ENCODE measurements at places on chromosomes 7 and 10.

- DNase-seq = no peak
Measured at GRCh38 chr7:41955451-41955850, 252.6 kb upstream of the INHBA start.

- DNase-seq = no peak
Measured at GRCh38 chr10:51892965-51893658, 193.7 kb upstream of the CSTF2T start.

DNA sequence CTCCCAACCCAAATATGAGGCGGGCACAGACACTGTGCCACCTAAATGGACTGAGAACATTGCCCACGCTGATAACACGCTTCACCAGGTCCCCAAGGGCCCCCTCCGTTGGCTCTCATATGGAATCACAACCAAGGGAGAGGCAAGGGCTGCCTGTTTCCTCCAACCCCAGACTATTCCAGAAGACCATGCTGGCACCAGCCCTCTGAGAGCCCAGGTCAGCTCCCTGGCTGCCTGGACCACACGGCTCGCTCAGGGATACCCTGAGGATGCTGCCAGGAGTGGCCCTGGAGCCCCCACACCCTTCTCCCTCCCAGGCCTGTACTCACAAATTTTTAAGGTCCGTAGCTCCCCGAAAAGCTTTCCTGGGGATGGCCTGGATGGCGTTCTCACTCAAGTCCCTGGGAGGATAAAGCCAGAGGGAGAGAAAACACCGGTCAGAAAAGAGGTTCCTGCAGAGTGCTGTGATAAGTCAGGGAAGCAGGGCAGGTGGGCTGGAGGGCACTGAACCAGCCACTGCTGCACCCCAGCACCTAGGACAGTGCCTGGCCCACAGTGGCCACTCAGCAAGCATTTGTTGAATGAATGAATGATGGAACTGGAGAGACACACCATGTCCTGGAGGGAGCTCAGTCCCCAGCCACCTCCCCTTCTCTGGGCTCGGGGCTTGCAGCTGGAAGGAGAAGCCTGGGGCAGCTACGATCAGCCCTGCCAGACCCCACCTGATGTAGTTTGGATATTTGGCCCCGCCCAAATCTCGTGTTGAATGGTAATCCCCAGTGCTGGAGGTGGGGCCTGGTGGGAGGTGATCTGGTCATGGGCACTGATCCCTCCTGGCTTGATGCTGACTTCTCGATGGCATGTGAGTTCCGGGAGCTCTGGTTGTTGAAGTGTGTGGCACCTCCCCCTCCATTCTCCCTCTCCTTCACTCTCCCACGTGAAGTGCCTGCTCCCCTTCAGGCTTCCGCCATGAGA is 119.8 kb downstream of the SLIT1 start:
- no peak for DNase-seq

GRCh38 chr10:17181751-17182150 is 19.7 kb downstream of the TRDMT1 start:
- no peak for DNase-seq

DNA sequence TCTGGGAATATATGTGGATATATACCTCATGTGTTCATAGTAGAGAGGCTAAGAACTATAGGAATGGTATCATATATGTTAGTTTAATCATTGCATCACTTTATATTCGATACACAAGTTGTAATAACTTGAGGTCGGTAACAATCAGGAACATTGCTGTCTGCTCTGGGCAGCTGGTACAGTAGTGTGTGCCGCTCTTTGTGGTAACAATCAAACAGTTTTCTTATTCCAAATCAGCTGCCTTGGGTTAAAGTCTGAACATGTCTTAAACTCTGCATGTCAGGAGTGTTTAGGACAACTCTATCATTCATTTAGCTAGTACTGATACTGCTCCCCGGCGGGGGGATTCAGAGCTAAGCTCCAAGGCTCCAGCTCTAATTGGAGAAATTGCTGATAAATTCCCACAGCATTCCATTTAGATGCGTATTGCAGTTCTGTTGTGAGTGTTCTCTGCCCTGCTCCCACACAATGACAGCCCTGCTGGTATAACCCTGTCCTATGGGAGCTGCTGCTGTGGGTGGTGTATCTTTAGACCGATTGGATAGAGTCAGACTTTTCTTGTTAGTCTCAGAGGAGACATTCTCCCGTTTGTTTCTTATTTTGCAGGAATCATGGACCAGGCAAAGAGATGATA is 707.5 kb upstream of the FZD8 start:
- DNase-seq = no peak

- DNase-seq = no peak
Measured at GRCh38 chr7:72325561-72325960, 86.6 kb downstream of the CALN1 start.

- no peak for DNase-seq
Measured at GRCh38 chr7:152046531-152046930, 21.1 kb downstream of the GALNT11 start.

DNA sequence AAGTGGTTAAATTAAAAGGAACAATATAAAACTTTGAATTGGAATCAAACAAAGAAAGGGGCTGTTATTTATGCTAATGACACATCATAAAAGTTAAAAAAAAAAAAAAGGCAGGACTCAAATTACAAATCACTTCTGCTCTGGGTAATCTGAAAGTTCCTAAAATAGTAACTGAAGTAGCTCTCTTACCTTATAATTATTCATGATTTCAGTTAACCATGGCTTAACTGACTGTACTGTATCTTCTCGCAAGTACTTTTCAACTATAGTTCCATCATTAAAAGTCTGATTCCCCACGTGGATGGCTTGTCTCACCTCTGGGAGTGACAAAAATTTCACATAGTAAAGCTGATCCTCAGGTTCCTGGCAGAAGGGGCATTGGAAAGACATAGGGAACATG is 82.5 kb downstream of the CPVL start:
- DNase-seq = no peak

- no peak for DNase-seq
Measured at GRCh38 chr7:40516376-40516775, 381.6 kb downstream of the SUGCT start.

- no peak for DNase-seq
Measured at GRCh38 chr7:158963771-158964241, 107.4 kb downstream of the DYNC2I1 start.

- no peak for DNase-seq
Measured at GRCh38 chr7:137404660-137405317, 61.3 kb upstream of the PTN start.

- no peak for DNase-seq
Measured at GRCh38 chr10:113425541-113425951, 127.3 kb upstream of the HABP2 start.

GRCh38 chr10:114894911-114895310 is 43.1 kb upstream of the TRUB1 start:
- DNase-seq = no peak

- no peak for DNase-seq
Measured at GRCh38 chr10:51272555-51272954, 198.3 kb downstream of the PRKG1 start.

DNA sequence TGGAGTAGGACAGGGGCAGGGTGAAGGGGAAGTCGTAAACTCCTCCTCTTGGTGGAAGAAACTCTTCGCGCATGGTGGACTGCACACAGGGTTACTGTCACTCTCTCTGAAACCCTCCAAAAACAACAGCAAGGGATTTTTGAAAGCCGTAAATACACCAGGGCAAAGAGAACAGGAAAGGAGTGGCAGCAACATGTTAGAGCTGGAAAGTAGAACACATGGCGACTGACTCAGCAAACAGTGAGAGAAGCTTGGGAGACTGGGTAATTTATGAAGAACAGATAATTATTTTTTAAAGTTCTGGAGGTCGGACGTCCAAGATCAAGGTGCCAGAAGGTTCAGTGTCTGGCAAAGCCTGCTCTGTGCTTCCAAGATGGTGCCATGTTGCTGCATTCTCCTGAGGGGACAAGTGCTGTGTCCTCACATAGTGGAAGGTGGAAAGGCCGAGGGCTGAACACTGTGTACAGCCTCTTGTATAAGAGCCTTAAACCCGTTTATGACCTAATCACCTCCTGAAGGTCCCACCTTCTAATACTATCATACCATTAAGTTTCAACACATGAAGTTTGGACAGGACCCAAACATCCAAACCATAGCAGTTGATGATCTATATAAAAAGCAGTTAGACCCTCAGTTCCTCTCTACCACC is 22.5 kb upstream of the C10orf53 start:
- no peak for DNase-seq

GRCh38 chr7:129644634-129645230 is 33.2 kb downstream of the NRF1 start:
- no peak for DNase-seq

GRCh38 chr10:52491246-52491995 is 177.3 kb downstream of the DKK1 start:
- DNase-seq = no peak

GRCh38 chr10:129033790-129034272 is 433.2 kb upstream of the MGMT start:
- DNase-seq = no peak

DNA sequence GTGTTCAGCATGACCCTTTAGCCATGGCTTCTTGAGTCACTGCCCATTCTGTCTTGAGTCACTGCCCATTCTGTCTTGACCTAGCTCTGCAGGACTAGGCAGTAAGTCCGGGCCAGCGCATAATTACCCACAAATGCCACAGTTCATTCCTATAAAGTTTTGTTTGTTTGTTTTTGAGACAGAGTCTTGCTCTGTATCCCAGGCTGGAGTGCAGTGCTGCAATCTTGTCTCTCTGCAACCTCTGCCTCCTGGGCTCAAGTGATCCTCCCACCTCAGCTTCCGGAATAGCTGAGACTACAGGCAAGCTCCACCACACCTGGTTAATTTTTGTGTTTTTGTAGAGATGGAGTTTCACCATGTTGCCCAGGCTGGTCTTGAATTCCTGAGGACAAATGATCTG is 32.7 kb upstream of the TARP start:
- DNase-seq = no peak

- no peak for DNase-seq
Measured at GRCh38 chr7:105245398-105246114, 143.2 kb downstream of the SRPK2 start.

DNA sequence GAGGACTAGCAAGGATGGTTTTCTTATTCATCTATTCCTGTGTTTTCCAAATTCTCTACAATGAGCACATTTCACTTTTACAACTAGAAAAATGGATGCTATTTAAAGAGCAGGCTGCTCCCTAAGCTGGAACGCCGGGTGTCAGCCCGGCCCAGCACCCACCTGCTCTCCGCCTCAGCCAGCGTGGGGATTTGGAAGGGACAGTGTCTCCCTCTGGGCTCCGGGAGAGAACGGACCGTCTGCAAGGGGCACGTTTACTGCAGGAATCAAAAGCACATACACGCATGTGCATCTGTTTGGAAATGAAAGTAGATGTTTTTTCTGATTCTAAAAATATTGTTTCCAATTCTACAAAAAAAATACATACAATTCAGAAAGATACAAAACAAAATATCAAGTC is 2.3 kb upstream of the JAKMIP3 start:
- no peak for DNase-seq

- no peak for DNase-seq
Measured at GRCh38 chr7:1539181-1539881, 8.8 kb downstream of the MAFK start.

DNA sequence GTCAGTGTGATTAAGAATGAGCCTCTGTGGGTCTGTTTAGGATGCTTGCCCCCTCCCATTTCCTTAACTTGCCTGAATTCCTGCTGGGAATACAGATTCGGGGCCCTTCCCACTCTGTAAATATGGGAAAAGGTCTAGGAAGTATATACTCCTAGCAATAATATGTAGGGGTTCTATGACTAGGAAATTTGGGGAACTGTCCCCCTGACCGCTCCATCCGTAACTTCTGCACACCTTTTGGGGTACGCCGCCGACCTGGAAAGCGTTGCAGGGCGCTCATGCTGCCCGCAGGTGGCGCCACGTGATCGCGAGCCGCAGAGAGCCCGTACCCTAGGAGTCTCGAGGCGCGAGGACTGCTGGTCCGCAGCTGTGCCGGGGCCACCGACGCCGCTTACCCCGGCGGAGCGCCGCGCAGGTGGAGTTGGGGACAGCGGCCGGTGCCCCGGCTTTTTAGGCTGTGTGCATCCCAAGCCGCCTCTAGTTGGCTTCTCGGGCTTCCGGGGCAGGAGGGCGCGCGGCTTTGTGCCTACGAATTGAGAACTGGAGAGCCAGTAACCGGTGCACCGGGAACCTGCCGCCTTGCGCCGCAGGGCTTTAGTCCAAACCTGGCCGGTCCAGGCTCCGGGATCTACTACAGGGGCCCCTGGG is 656 bp upstream of the CNNM2 start:
- peak; percentile 79 for DNase-seq

DNA sequence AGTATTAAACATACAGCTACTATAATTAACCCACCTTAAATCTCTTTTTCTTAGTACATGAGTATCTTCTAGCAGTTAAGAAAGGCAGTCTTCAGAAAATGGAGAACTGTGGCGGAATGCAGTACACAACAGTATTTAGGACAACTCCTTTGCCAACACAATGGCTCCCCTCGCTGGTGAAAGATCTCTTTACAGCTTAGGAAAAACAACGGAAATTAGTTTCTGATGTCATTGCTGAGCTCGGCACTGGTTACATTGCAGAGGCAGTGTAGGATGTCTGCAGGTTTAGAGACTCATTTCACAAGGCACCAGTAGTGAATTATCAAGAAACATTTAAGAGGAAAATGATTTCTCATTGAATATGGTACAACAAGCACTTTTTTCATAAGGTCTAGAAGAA is 43.4 kb downstream of the GLRX3 start:
- no peak for DNase-seq

DNA sequence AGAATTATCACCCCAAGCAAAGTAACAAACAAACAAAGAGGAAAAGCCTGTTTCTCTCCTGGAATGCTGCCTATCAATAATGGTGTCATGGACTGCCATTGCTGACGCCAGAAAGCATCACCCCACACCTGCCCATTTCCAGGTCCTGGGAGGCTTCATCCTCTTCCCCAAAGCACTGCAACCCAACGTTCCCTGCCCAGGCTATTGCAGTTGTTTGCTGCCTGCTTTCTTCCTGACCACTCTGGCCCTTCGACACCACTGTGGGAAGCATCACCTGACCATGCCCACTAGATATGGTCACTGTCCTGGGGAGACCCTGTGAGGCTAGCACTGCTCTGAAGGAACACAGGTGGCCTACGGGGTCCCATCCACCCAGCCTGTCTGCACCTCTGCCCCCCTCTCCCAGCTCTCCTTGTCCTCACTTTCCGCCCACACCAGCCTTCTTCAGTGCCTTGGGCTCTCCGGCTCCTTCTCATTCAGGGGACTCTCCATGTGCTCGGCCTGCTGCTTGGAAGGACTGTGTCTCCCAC is 439.6 kb downstream of the GLRX3 start:
- no peak for DNase-seq

GRCh38 chr10:12958546-12959110 is 42.9 kb downstream of the CCDC3 start:
- DNase-seq = no peak

- no peak for DNase-seq
Measured at GRCh38 chr7:79977481-79977880, 157.2 kb upstream of the GNAI1 start.

DNA sequence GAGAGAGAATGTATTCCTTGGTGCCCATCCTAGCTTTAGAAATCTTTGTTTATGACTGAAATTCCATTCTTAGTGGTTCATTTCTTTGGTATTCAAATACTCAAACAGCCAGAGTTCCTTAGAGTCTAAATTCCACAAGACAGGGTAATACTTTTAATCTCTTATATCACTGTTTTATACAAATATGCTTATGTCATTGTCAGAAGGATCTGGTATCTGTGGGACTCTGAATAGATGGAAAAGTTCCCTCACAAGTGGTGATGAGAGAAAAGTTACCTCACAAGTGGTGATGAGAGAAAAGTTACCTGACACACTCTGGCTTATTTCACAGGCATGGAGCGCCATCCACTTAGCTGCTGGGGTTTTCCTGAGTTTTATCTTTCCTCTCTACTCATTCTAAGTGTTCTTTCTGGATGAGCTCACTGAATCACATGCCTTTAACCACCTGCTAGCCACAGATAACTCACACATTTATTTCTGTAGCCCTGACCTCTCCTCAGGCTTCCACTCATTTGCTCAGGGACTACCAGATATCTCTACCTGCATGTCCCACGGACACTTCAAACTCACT is 784.0 kb downstream of the SUGCT start:
- no peak for DNase-seq

All from GM10248 (cell line).